SJSA1 (cell line): ENCODE measurements at places on chromosomes 2 and 18.

- no peak for DNase-seq
- no peaks in the 10 kb centered on the region for H3K27me3 ChIP-seq
- no peak overlapping the region for H3K4me3 ChIP-seq
- no peaks in the 10 kb centered on the region for H3K4me1 ChIP-seq
Observed at GRCh38 chr2:8219631-8220355, 462.1 kb upstream of the ID2 start.

GRCh38 chr2:74551942-74552913 is 1.5 kb downstream of the LOXL3 start:
- no peak overlapping the region for H3K4me3 ChIP-seq
- H3K27ac ChIP-seq = no peak overlapping the region
- DNase-seq = no peak
- H3K4me1 ChIP-seq = peaks cover 34% of the 10 kb centered on the region

DNA sequence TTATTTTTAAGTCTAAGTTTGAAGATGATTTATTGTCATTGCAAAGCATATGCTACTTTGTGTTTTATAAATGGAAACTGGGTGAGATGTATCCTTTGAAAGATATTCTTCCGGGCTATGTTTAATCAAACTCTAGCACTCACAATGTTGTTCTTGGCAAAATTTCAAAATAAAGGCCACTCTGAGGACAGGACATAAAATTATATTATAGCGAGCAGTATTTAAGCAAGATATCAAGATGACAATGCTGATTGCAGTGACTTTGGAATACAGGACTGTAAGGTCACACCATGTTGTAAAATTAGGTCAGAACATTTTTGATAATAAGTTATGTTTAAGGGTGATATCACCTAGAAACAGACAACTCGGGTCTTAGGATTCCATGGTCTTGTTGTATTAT is 14.2 kb downstream of the RPRM start:
- DNase-seq = no peak
- no peaks in the 10 kb centered on the region for H3K36me3 ChIP-seq
- H3K27me3 ChIP-seq = no peaks in the 10 kb centered on the region
- H3K27ac ChIP-seq = no peak overlapping the region
- H3K4me3 ChIP-seq = no peak overlapping the region

GRCh38 chr2:45840481-45840880 is 189.0 kb downstream of the PRKCE start:
- H3K4me1 ChIP-seq = no peaks in the 10 kb centered on the region
- H3K27ac ChIP-seq = no peak overlapping the region
- H3K36me3 ChIP-seq = no peaks in the 10 kb centered on the region
- no peak overlapping the region for H3K4me3 ChIP-seq
- no peaks in the 10 kb centered on the region for H3K27me3 ChIP-seq

DNA sequence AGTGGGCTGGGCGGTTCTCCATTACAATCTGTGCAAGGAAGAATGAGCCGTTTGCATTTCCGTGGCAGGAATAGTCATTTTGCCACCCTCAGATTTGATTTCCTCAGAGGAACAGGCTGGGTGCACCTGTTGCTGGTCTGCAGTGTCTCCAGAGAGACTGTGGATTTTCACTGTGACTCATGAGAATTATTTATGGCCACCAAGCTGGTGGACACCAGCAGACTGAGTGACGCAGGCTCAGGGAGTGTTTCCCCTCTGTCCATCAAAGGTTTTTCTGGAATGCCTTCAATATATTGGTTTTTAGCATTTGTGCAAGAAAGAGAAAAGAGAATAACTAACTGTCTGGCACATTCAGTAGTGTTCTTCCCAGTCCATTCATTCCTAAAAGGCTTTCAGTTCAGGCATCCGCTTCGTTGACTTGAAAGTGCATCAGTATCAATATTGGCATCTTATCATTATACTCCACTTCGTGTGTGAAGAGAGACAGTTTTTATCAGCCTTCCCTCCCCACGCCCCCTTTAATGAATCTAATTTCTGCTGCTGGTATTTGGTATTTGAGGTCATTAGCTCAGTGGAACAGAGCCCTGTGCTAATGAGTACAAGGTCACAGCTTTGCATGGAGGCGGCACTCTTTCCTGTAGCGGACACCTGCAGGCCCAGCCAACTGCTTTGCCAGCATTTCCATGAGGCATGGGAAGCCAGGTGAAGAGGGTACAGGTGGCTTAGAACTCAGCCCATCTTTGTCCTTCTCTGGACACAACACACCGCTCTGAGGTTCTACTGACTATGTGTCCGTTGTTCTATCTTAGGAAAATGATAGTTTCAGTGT is 39.9 kb downstream of the PRKCE start:
- no peak for DNase-seq
- H3K27ac ChIP-seq = no peak overlapping the region
- no peaks in the 10 kb centered on the region for H3K4me1 ChIP-seq
- H3K27me3 ChIP-seq = 0 out of 2 replicates have a peak, but pooled peaks cover 4% of the 10 kb centered on the region
- no peak overlapping the region for H3K4me3 ChIP-seq

- no peaks in the 10 kb centered on the region for H3K27me3 ChIP-seq
- H3K36me3 ChIP-seq = no peaks in the 10 kb centered on the region
- peaks cover 24% of the 10 kb centered on the region for H3K4me1 ChIP-seq
- H3K4me3 ChIP-seq = peak within 1 kb of the TSS; percentile 56
Observed at GRCh38 chr2:24049485-24050021, at the start of gene FKBP1B. FKBP1B (plus strand) TSS chr2:24049741; CDS start chr2:24049850, 109 bp downstream.
